ENCODE measurements at places on chromosomes 1 and 21.

- no peak for DNase-seq
These were observed 185.6 kb downstream of the TGFBR3 start for GRCh38 chr1:91700332-91700731.

GRCh38 chr1:31675756-31676155 lies 28.1 kb downstream of the COL16A1 start:
- no peak for DNase-seq

GRCh38 chr1:168792592-168793125 lies 63.7 kb upstream of the DPT start:
- DNase-seq: no peak

- no peak for DNase-seq
These were observed 119.7 kb downstream of the ZNF281 start for GRCh38 chr1:200290010-200290685.

GRCh38 chr1:245156736-245157505 lies 2.1 kb downstream of the KIF26B start:
- DNase-seq: no peak

DNA sequence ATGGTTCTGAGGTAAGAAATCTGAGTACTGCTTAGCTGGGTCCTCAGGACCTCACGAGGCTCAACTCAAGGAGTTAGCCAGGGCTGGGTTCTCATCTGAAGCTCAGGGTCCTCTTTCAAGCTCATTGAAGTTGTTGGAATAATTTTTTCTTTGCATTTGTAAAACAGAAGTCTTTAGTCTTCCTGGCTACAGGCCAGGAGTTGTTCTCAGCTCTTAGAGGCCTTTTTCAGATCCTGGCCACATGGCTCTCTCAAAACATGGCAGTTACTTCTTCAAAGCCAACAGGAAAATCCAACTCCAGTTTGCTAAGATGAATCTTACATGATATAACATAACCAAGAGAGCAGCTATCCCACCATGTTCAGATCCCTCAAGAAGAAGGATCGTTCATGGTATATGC lies 92.3 kb upstream of the CHODL start:
- no peak for DNase-seq

GRCh38 chr1:215730600-215730999 lies 163.5 kb downstream of the KCTD3 start:
- no peak for DNase-seq

DNA sequence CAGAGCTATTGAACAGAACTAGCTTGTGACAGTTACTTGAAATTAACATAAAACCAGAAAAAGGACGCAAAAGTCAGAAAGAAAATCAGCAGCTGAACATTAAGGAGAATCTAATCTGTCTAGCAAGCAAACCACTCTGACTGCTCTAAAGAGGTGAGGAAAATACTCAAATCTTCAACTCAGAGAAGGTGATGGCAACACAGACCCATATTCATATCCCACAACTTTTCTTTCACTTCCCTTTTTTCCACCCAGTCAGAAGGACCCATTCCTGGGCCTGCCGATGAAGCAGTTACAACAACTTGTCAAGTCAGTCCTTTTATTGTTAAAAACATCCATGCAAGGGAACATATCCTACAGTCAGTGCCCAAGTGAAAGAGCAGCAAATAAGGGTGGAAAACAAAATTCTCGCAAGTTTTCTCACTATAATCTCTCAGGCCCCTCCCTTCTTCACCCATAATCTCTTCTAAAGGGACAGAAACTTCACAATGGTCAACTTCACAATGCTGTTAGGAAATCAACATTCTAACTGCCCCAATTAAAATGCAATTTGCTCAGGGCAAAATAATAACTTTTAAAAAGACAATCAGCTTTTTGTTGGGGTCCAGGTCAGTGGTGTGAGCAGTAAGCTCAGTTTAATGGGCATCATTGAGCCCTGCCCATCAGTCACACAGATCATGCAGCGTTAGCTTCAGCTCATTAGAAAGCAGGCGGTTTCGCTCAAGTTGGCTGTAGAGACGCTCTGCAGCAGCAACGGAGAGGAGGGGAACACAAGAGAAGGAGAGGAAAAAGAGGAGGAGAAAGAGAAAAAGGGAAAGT lies 3.6 kb upstream of the NUP210L start:
- DNase-seq: no peak

All from hematopoietic multipotent progenitor cell treated with erythropoietin and hydrocortisone succinate and interleukin-3 and kit ligand, for 15 days (in vitro differentiated cells).